Fibroblast of lung (primary cell): ENCODE measurements at places on chromosomes 7 and 10.

- DNase-seq = no peak
Measured at GRCh38 chr10:86960863-86961434, 2.5 kb downstream of the SNCG start.

DNA sequence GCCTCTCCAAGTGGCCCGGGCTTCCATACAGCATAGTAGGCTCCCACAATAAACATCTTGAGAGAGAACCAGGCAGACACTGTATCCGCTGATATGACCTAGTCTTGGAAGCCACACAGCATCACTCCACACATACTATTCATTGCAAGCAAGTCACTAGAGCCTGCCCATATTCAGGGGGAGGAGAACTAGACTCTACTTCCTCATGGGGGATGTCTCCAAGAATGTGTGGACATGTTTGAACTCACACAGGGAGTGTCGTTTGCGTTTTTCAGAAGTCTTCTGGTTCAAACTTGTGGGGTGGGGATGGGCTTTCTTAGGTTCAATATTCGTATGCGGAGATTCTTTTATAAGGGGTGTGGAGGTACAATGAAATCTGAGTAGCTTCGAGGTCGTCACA, 232.6 kb upstream of the HABP2 start:
- DNase-seq = no peak

- no peak for DNase-seq
Measured at GRCh38 chr7:146296028-146296427, 179.4 kb downstream of the CNTNAP2 start.

GRCh38 chr10:102381983-102382382, 13.5 kb upstream of the NFKB2 start:
- DNase-seq = no peak

DNA sequence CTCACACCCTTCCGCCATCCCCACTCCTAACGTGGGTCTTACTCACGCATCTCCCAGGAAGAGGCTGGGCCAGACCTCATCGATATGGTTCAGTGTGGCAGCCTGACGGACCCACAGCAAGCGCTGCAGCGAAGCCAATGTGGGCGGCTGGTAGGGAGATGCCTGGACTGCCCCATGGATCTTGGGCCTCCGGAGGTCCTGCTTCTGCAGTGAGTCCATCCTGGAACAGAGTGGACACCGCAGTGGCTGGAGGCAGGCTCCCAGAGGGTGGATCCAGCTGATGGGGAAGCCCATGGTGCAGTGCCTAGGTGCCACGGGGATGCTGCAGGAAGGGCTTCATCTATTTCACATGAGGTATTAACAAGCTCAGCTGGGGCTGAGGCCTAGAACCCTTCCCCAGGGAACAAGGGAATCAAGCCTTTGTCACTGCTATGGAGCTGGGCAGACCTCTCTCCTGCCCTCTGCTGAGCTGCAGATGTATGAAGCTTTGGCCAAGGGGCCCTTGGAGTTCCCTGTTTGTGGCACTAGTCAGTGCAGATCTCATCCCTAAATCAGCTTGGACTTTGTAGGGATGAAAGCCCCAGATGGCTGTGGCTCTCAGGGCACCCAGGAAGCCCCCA, 13.7 kb upstream of the SAMD8 start:
- peak; percentile 40 for DNase-seq

GRCh38 chr7:138137423-138138171, 61.3 kb downstream of the AKR1D1 start:
- DNase-seq = no peak

- peak; percentile 88 for DNase-seq
Measured at GRCh38 chr7:47570649-47571050, 11.3 kb downstream of the TNS3 start.

DNA sequence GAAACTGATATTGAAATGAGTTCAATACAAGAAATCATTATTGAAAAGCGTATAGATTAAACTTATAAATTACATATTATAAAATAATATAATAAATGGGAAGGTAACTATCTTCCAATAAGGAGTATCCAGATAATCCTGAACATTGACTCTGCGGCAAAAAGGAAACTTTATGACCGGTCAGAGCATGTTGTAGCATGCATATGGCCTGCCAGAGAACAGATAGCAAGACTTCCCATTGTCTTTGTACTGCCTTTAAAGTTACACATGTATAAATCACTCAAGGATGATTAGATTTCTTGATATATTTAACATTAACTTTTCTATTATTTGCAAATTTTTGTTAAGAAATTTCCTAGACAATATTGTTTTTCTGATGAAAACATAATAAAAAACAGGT, 56.2 kb upstream of the ETV1 start:
- DNase-seq = no peak

DNA sequence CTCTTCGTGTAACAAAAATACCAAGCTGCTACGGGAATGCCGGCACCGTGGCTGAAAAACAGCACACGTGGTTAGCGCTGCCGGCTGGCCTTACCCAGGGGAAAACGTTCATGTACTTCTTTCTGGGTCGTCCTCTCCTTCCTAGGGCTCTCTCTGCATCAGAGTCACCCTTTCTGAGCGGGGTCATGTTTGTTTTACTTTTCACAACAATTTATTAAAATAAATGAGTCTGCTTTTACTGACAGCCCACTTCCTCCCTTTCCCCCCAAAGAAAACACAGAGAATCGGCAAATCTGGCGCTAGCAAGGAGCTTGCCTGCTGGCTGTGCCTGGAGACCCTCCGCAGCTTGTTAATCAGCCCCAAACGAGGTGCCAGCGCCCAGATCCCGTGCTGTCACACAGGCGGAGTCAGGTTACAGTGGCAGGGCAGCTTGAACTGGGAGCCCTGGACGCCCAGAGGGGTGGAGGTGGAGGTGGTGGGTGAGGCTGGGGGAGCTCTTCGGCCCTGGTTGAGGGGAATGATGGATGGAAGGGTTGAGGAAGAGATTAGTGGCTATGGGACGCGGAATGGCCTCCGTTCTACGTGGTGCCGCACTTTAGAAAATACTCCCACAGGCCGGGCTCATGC, 162.2 kb upstream of the TNS3 start:
- DNase-seq = peak; percentile 50

DNA sequence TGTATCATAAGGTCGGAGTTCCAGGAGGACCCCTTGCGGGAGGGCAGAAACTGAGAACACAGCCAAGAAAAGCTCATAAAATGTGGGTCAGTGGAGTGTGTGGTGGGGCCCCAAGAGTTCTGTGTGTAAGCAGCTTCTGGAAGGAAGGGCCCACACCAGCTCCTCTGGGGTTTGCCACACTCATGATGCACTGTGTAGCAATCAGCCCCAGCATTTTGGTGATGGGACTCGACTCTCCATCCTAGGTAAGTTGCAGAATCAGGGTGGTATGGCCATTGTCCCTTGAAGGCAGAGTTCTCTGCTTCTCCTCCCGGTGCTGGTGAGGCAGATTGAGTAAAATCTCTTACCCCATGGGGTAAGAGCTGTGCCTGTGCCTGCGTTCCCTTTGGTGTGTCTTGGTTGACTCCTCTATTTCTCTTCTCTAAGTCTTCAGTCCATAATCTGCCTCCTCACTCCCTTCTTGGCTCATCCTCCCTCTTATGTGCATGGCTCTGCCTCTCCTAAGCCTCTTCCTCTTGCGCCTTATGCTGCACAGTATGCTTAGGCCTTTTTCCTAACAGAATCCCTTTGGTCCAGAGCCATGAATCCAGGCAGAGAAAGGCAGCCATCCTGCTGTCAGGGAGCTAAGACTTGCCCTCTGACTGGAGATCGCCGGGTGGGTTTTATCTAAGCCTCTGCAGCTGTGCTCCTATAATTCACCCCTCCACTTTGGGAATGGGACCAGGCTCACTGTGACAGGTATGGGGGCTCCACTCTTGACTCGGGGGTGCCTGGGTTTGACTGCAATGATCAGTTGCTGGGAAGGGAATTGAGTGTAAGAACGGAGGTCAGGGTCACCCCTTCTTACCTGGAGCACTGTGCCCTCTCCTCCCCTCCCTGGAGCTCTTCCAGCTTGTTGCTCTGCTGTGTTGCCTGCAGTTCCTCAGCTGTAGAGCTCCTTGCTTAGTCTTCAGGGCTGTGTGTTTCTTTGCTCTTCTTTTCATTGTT, 17.8 kb downstream of the PRSS2 start:
- DNase-seq = no peak

DNA sequence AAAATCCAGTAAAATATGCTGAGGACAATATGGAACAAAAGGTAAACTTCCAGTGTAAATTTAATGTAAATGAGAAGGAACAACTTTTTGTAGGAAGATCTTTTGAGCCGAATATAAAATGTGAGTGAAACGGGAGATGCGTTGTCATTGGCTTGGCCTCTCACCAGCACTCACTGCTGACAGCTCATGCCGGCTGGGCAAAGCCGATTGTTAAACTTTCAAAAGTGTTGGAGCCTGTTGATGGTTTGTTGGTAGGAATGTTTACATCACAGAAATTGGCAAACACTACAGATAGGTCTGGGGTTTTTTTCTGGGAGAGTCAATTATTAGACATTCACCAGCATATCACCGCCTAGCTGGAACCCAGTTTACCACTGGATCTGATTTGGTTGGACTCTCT, 6.1 kb downstream of the PSTK start:
- peak; percentile 10 for DNase-seq

GRCh38 chr10:110387983-110388686, 83.4 kb upstream of the SMNDC1 start:
- peak; percentile 51 for DNase-seq

- no peak for DNase-seq
Measured at GRCh38 chr10:53045315-53045714, 272.7 kb upstream of the MBL2 start.

- no peak for DNase-seq
Measured at GRCh38 chr10:100554902-100555301, 19.2 kb downstream of the HIF1AN start.

GRCh38 chr10:97459933-97460332, 14.0 kb downstream of the ZDHHC16 start:
- no peak for DNase-seq

DNA sequence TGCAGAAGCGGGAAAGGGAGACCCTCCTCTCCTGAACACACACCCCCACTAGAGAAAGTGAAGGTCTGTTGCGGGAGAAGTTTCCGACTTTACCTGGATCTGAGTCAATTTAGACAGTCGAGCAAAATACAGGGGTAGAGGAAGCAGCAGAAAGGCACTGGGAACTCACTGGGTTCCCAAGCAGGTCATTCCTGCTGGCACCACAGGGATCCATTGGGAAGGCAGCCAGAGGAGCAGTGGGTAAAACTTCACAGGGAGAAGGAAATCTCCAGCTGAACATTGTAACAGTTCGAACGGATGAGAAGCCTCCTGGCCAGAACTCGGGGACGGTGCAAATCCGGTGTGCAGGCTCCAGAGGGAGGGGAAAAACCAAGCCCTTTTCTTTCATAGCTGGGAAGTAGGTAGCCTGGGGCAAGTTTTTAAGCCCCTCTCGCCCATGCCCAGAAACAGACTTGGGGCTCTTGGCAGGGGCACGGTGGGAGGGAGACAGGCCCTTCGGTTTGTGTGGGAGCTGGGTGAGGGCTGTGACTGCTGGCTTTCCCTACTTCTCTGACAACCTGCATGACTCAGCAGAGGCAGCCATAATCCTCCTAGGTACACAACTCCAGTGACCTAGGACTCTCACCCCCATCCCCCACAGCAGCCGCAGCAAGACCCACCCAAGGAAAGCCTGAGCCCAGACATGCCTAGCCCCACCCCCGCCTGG, 51.9 kb downstream of the DDC start:
- no peak for DNase-seq

DNA sequence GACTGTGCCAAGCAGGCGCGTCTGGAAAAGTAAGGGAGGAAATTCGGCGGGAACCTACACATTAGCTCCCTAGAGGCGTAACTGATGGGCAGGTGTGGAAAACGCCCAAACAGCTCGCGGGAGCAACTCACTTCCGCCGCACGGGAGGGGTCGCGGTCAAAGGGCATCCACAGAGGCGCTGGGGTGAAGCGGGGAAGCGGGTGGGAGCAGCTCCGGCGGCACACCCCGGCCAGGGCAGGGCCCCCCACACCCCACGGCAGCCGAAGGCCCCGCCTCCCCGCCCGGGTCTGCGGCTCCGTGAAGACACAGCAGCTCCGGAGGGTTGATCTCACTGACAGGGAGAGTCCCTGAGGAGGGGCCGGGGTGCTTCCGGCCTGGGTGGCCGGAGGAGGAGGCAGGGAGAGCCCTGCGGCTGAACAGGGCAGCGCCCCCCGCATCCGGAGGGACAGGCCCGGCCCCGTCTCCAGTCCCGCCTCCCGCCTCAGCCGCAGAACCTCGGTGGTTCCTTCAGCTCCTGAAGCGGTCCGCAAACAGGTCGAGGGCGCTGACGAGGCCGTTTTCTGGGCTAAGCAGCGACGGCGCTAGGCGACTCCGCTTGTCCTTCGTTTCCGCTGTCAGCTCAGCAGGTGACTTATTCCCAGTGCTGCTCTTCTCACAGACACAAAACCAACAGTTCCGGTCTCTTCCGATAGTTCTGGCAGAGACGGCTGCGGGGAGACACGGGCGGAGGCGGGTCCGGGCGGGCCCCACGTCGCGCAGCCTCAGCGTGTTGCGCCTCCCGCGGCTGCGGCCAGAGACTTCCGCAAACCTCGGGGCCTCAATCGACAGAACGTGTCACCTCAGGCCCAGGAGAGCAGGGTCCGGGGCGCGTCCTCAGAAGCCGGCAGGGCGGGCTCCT, 276.1 kb downstream of the DNAJB6 start:
- DNase-seq = no peak

- DNase-seq = peak; percentile 10
Measured at GRCh38 chr10:61592581-61592980, 70.1 kb upstream of the CABCOCO1 start.

- DNase-seq = no peak
Measured at GRCh38 chr10:131560166-131560565, 248.6 kb upstream of the TCERG1L start.
